ENCODE measurements at places on chromosomes 7 and 10. TPM values are rescaled to one million over a fixed set of nuclear protein-coding genes. Genes with fewer than 3 reads are reported as not detected.

Gene HKDC1
- total RNA-seq: not detected

Gene WNT2
- not detected for total RNA-seq

Gene ZNF488
- total RNA-seq: 0.08 TPM

Gene CTNNA3
- total RNA-seq: 66.2 TPM

Gene CADPS2
- total RNA-seq: 2.1 TPM

Gene CFAP46
- 13.8 TPM for total RNA-seq

Gene EEPD1
- total RNA-seq: 19.8 TPM

Gene PGAM2
- total RNA-seq: 333 TPM

Gene ZNF239
- total RNA-seq: 3.5 TPM

Gene GPNMB
- 24.9 TPM for total RNA-seq

Gene ACHE
- total RNA-seq: 40.9 TPM

Gene TRIM56
- 12.6 TPM for total RNA-seq

Gene FAM25C
- total RNA-seq: not detected

Gene FIGNL1
- total RNA-seq: 13.4 TPM

Gene ACSL5
- 2.2 TPM for total RNA-seq

Gene PLXNA4
- total RNA-seq: 1.6 TPM

Gene SPRN
- total RNA-seq: not detected

Gene OR13A1
- not detected for total RNA-seq

Gene TACR2
- 0.21 TPM for total RNA-seq

Gene FEZF1
- not detected for total RNA-seq

Gene ITIH5
- total RNA-seq: 4.2 TPM
